ENCODE measurements at places on chromosomes 12 and 14.

- no peak for DNase-seq
Measured at GRCh38 chr14:99673305-99674063, 10.6 kb upstream of the CYP46A1 start.

DNA sequence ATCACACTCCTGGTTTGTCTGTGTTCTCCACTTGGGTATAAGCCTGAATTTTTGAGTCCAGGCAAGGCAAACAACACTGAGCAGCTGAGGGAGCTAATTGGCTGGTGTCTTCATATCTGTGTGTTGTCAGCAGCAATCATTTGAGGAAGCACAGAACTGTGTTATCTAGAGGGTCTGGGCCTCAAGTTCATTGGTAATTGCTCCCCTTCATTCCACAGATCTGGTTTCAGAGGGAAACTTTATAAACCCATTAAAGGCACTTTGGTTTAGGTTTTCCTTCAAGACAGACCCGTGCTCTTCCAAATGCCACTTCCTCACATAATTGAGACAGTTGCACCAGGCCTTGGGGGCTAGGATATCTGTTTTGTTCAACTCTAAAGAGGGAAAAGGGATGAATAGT, 5.6 kb downstream of the DACT1 start:
- DNase-seq: no peak

DNA sequence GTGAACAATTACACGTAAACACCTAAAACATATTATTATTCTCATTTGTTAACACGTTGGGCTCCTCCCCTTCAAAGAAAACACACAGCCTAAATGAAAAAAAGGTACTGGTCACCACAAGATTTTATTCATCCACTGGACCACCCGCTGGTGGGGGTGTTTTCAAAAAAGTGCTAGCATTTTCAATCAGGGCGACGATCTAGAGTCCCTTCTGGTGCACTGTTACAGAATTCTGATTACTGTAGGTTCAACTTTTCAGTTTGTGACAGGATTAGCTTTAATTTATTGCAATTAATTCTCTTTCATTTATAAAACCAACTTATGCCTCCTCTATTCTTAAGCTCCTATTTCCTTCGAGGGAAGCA, 443 bp downstream of the MAGOHB start:
- DNase-seq: no peak

GRCh38 chr12:94193168-94193567, 44.8 kb downstream of the PLXNC1 start:
- no peak for DNase-seq

- DNase-seq: peak; percentile 75
Measured at GRCh38 chr12:97642911-97643310, 180.3 kb downstream of the RMST start.

DNA sequence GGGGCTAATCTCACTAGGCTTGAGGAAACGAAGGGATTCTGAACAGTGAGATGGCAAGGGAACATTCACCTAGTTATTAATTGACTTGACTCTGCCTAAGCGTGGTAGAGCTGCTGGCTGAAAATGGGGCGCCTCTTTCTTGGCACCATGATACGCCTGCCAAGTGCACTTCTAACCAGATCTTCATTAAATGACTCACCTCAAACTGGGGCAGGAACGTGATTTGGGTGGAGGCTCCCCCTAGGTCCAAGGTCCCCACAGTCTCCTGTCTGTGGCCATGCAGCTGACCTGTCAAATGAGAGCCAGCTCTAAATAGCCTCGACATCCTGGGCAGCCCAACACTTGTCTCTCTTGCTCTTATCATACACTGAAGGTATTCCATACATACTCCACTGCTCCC, 26.0 kb downstream of the COQ6 start:
- no peak for DNase-seq

DNA sequence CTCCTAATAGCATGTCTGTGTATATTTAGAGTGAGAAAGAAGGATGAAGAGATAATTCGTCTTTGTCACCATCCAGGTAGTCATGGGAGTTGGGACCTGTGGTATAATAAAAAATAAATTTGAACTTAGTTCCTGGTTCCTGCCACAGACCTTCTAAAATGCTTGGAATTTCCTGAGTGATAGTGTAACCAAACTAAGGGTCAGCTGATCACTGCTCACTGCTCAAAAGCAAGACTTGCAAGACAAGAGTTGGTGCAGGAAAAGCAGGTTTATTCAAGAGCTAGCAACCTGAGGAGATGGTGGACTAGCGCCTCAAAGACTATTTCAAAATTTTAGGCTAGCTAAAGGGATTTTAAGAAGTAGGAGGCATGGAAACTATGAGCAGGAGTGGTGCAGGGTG, 19.1 kb downstream of the ANG start:
- DNase-seq: no peak

- no peak for DNase-seq
Measured at GRCh38 chr12:113670742-113671141, 199.1 kb upstream of the LHX5 start.

GRCh38 chr14:76245097-76245496, 93.4 kb downstream of the GPATCH2L start:
- DNase-seq: peak; percentile 43

DNA sequence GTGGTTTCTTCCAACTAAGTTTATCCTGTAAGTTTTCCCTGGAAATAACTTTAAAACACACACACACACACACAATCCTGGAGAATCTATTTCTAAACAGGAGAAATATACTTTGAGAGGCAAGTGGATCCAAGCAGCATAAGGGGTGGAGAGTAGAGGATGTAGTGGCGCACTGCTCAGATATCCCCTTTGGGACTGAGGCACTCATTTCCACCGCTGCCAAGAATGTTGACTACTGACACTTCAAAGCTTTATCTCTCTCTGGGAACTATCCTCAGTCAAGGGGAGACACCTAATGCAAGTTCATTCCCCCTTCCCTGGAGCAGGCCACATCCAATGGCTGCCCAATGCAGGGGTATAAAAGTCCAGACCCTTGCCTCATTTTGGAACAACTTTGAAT, 75.8 kb downstream of the CAPZA3 start:
- DNase-seq: no peak

- peak; percentile 70 for DNase-seq
Measured at GRCh38 chr12:125797421-125798175, 732.4 kb downstream of the AACS start.

DNA sequence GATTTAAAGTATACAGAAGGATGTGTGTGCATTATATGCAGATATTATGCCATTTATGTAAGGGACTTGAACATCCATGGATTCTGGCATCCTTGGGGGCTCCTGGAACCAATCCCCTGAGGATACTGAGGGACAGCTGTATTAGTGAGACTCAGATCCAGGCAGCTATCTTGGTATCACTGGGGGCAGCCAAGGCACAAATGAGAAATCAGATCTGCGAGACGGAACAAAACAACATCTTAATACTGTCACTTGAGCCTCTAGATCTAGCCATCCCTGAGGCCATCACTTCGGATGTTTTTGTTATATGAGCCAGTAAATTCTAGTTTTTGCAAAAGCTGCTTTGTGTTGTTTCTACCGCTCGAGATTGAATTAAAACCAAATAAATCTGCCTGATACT, 175.1 kb upstream of the SFSWAP start:
- no peak for DNase-seq

GRCh38 chr14:98927986-98928385, 344.0 kb downstream of the BCL11B start:
- no peak for DNase-seq

- no peak for DNase-seq
Measured at GRCh38 chr14:77324816-77325745, 4.2 kb downstream of the GSTZ1 start.

DNA sequence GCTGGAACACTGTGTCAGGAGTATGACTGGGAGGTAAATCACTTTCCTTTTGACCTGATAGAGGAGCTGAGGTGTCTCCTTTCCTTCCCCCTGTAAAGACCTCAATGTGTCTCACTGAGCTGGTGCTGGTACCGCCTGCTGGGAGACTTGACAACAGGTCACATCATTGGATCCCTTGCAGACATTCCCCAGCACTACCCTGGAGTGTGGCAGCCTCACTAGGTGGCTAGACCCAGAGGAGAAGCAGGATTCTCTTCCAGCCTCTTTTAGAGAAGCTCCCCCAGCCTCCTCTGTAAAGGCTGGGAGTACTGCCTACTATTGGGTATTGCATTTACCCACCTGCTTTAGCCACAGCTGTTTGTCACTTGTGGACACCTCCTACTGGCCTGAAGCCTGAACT, 223.9 kb downstream of the ADGRD1 start:
- DNase-seq: no peak

DNA sequence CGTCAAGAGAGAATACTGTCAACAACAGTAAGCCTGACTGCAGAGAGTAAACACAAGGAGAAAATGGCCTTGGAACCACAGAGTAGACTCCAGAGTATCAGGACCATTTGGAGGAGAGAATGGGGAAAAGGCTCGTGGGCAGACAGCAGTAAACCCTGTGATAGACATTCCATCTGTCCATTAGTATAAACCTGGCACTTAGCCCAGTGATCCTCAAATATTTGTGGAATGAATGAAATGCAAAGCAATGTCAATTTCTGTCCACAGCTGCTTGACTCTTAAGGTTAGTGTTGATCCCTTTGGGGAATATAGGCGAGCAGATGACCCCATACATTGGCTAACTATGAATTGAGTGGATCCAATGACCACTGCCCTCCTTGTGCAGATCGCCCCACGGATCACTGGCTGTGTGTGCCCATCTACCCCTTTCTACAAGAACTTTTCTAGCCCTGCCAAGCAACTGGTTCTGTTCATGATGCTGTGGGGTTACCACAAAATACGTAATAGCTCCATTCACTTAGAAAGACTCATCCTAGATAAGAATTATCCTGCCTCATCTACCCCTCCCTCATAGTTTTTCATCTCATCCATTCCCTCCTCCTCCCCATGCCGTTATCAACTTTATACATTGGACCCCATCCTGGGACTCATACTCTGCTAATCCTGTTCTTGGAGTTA, 846.8 kb downstream of the NRXN3 start:
- DNase-seq: peak; percentile 86

GRCh38 chr12:26555139-26555538, 277.9 kb downstream of the ITPR2 start:
- DNase-seq: peak; percentile 9

DNA sequence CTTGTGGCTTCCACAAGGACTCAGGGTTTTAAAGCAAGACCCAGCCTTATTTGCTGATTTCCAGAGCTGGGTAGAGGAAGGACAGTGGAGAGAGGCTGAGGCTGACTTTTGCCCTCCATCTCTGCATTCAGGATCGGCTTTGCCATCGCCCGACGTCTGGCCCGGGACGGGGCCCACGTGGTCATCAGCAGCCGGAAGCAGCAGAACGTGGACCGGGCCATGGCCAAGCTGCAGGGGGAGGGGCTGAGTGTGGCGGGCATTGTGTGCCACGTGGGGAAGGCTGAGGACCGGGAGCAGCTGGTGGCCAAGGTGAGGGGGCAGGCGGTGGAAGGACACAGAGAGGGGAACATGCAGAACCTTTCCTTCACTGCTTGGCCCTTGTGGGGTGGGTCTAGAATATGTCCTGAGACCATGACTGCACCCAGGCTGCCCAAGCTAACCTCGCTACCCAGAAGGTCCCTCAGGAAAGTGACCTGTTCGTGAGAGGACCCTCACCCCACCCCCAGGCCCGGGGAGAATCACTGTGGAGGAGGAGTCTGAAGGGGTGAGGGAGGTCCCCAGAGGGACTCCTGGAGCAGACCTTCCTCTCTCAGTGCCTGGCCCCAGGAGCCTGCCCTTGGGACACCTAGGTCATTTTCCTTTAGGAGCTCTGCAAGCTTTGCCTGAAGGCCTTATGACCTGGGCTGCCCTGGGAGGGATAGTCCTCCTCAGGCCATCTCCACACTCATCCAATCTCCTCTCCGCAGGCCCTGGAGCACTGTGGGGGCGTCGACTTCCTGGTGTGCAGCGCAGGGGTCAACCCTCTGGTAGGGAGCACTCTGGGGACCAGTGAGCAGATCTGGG, 3.1 kb downstream of the DHRS2 start:
- no peak for DNase-seq

DNA sequence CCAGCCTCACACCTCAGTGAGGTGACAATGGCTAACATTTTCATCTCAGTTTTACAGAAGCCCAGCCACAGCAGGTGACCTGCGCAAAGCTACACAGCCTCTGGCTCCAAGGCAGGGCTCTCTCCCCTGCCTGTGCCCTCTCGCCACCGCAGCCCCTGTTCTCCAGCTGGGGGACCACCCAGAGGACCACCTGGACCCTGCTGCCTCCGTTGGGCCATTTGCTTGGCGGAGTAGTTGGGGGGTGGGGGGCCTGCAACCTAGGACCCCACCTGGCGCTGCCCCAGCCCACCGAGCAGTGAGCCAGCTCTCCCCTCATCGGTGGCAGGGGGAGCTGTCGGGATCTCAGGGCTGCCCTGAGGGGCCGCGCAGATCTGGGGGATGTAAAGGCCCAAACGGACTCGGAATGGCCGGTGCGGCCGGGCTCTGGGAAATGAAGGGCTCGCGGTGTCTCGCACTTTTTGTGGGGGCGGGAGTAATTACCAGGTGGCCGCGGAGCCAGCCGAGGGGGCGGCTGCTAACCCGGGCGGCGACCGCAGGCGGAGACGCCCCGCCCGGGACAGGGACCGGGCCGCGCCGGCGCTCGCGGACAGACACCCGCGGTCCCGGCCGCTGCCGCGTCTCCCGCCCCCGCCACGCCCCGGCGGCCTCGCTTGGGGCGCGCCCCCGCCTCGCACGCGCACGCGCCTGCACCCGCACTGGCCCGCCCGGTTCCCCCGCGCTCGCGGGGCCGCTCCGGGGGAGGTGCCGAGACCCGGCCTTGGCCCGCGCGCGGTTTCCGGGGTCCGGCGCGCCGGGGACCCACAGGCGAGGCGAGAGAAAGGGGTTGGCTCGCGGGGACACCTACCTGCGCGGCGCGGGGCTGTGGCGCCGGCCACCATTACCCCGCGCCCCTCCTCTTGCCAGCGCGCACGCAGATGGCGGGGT, 8.6 kb upstream of the GPR68 start:
- DNase-seq: no peak

- DNase-seq: peak; percentile 71
Measured at GRCh38 chr12:27424631-27425230, 21.8 kb upstream of the SMCO2 start.

DNA sequence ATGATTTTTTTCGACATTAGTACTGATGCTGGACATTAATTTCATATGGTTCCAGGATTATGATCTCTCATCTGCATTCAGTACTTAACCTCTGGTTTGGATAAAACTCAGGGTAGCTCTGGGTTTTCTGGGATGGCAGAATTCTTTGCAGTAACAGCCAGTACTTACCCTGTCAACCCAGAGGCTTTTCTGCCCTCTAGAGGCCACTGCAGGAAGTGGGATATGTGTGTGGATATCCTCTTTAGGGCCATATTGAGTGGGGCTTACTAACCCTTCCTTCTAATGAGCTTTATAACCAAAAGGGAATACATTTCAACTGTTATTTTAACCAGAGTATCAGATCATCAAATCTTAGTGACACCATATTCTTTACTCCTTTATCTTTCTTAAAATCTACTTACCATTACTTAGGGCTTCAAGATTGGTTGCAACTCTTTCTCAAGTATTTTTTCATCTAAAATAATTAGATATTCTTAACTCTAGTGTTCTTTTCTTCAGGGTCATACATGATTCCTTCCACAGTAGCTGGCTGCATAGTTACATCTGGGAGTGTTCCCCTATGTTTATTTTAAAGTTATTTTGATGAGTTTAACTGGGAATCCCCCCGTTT, 488.0 kb upstream of the STXBP6 start:
- peak; percentile 53 for DNase-seq
